ENCODE measurements at places on chromosomes 1 and 21.

DNA sequence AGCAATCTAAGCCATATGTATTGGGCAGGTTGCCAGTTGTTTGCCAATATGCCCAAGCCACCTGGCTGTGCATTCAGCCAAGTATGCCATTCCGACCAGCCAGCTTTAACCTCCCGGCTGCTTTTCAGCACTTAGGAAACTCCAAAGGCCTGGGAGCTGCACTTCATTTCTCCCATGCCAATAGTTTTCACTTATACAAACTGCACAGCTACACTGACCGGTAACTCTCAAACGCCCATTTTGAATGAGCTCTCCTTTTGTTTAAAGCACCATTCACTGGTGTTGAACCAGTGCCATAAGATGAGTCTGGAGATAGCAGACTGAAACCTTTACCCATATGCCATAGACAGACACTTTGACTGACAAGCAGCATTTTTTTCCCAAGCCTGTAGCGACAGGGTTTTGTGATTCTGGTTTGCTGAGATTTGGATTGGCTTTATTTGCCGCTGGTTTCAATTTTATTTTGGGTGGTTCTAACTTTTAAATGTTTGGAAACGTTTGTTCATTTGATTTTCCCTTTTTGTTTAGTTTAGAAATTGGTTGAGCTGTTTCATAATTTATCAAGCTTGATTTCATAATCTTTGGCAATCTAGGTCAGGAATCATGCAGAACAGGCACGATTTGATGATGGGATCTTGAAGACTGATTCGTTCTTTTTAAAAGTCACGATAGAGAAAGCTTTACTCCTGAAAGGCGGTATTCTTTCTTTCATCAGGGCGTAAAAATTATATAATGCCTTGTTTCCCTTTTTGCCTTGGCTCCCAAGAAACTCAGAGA is 144.6 kb downstream of the NFIA start:
- no peak for DNase-seq

GRCh38 chr1:204094856-204095634 is 22.1 kb downstream of the SOX13 start:
- DNase-seq, result no peak

GRCh38 chr1:17565461-17566252 is 26.2 kb downstream of the ARHGEF10L start:
- DNase-seq, result no peak

DNA sequence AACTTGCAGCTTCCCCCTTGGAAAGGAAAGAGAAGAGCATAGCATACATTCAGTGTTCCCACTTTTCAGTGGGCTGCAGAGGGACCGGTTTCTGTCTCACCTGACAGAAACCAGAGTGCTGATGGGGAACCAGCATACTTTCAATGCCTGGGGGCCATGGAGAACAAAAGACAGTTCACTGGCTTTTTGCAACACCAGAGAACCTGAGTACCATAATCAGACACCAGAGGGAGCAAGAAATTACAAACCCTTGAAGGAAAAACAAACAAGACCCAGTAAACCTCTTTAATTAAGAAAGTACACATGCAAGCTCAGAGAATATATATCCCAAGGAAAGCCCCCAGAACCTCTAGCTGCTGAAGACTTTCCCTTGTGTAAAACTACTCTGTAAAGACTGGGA is 51.1 kb downstream of the CSMD2 start:
- DNase-seq, result no peak

DNA sequence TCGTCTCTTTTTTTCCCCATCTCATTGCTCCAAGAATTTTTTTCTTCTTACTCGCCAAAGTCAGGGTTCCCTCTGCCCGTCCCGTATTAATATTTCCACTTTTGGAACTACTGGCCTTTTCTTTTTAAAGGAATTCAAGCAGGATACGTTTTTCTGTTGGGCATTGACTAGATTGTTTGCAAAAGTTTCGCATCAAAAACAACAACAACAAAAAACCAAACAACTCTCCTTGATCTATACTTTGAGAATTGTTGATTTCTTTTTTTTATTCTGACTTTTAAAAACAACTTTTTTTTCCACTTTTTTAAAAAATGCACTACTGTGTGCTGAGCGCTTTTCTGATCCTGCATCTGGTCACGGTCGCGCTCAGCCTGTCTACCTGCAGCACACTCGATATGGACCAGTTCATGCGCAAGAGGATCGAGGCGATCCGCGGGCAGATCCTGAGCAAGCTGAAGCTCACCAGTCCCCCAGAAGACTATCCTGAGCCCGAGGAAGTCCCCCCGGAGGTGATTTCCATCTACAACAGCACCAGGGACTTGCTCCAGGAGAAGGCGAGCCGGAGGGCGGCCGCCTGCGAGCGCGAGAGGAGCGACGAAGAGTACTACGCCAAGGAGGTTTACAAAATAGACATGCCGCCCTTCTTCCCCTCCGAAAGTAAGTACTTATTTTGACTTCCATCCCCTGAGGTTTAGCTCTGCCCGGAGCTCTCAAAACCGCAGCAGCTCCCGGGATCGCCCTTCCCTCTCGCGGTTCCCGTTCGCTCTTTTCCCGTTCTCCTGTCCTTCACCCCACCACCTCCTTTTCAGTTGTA is 1.5 kb downstream of the TGFB2 start:
- no peak for DNase-seq

DNA sequence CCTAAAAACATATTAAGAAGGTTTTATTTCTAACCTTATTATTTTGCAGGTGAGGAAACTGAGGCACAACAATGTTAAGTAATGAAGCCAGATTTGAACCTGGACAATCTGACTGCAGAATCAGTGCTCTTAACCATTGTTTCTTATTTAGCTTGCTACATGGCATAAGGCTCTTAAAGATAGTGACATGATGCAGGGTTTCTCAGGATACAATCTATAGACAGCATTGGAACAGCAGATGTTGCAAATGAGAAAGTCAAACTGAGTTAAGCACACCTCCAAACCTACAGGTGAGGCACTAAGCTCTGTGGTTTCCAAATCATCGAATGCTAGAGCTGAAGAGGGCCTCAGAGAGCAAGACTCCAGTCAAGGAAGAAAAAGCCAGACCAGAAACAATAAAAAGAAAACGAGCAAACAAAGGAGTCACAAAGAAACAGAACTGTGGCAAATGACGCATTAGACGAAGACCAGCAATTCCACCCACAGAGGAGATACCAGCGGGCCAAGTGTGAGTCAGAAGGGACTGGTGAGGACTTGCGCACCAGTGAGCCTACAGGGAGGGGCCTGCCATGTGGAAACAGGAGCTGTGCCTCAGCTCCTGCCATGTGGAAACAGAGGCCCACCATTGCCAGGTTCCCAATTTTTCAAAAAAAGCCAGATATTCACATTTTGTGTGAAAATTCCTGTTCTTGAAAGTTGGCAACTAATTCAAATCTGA is 14.4 kb downstream of the CD58 start:
- DNase-seq, result no peak

DNA sequence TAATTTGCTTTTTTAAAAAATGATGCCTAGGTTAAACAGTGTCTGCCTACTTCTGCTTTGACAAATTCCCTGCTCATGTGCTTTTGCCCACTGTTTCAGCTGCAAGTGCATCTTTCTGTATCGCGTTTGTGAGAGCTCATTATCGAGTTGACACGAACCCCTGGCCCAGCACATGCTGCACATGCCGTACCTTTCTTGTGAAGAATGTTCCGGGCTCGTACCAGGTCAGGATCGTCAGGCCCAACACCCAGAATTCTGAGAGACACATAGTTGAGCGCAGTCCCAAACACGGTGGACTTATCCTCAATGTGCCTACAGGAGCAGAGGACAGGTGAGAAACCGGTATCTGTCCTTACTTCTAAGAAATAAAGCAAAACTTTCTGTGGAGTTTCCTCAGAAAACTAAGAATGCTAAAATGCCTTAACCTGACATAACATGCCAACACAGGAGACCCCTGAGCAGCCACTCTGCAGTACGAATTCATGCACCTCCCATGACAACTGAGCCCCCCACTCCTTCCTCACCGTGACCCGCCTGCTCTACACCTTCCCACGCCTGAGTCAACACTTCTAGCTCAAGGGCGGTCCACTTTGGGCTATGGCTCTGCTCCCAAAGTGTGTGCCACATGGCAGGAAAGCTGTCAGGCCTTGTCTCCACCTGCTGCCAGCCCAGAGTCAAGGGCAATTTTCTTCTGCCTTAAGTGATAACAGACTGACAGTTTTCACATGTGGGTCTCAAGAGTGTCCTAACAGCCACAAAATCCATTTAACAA is 6.7 kb downstream of the LSS start:
- no peak for DNase-seq

DNA sequence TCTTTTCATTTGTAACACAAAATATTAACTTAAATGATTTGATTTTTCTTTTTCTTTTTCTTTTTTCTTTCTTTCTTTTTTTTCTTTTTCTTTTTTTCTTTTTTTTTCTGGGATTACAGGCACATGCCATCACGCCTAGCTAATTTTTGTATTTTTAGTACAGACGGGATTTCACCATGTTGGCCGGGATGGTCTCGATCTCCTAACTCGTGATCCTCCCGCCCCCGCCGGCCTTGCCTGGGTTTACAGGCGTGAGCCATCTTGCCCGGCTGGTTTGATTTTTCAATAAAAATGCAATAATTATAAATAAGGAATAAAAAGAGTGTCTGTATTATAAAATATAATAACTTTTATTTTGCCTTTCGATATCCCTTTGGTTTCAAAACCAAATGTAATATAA is 146.7 kb upstream of the RGS18 start:
- DNase-seq, result no peak
